ENCODE measurements at places on chromosomes 11 and 22.
A peak's percentile ranks its signal among the peaks of the same experiment; 100 is the strongest.

DNA sequence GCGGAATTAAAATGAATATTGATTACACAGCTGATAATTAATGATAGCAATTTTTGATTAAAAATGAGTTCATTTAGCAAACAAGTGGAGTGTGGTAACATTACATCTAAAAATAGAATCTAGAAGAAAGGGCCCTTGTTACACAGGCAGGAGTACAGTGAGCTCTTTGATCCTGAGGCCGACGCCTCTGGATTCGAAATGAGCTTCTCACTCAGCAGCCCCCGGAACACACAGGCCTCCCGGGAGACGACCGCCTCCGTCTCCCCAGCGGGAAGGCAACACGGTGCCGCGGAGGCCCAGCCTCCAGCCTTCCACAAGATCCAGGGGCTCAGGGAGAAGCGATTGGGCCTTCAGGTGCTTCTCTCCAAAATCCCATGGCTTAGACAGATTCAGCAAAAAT is 379.1 kb downstream of the BRD1 start:
- peak; percentile 31 for DNase-seq

DNA sequence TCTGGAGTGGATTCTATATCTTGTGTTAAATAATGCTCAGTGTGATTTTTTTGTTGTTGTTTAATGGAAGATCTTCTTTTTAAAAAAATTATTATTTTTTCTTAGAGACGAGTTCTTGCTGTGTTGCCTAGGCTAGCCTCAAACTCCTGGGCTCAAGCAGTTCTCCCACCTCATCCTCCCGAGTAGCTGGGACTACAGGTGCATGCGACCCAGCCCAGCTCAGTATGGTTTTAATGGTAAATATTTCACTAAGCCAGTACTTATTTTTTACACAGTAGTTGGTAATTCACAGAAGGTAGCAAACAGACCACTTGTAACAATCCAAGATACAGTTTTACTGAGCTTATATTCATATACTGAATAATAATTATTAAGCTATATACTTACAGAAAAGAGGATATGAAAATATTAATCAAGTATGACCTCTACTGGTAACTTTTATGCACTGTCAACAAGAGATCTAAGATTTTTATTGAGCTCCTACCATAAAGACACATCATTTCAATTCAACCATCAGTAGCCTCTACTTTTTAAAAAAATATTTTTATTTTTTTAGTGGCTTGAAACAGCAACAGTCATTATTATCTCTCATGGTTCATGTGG is 6.1 kb upstream of the CD59 start:
- no peak for DNase-seq

DNA sequence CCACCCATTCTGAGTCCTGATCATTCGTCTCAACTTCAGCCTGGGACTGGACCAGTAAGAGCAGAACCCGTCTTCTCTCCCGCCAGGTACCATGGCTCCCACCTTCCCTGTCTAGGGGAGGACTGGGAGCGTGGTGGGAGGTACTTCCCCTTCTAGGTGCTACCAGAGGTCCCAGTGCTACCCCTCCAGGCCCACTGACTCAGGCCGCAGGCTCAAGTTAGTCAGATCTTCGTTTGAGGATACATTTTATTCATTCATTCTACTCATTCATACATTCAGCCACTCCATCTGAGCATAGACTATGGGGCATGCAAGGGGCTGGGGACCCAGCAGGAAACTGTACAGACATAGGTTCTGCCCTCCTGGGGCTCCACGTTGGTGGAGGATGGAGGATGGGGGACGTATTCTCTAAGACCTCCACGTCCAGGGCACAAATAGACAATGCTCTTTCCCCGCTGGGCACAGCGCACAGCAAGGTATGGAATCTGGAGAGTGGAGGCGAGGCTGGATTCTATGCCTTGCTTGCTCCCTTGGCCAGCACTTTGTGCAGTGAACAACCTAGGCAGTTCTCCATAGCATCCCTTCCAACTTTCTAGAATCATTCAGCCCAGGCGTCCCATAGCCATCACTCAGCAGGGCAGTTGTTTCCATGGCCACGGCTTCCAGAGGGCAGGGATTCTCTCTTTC is 1.0 kb upstream of the RAB3IL1 start:
- DNase-seq, result no peak

DNA sequence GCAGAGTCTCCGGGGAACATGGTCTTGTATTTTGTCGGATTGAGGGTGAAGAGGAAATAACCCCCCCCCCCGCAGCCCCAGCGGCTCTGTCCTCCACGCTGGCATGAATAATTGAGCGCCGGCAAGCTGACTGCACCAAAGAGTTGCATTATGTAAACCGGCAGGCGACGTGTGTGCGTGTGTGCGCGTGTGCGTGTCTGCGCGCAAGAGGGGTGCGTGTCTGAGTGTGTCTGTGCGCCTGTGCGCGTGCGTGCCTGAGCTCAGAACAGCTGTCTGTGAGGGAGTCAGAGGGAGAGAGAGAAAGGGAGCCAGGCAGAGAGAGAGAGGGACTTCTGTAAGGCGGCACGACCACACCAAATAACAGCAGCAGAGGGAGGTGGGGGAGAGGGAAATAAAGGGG is 94.4 kb downstream of the SCN3B start:
- peak; percentile 61 for DNase-seq

- DNase-seq, result no peak
These were observed 27.2 kb downstream of the PHLDB1 start for GRCh38 chr11:118634431-118635236.

DNA sequence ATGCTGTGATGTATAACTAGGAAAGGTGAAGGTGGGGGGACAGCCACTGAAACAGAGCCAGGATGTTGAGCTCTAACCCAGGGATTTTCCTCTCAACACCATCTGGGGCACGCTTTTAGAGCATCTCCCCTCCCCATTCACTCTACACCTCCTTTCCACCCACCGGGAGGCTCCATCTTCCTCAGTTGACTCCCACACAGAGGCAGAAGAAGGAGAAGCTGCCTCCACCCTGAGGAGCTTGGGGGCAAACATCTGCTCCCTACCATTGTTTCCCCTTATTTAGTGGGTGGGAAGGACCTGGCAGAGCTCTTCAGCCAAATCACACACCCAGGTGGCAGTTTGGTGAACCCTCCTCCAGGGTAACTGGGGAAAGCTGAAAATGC is 50.0 kb upstream of the ADA2 start:
- DNase-seq, result no peak

GRCh38 chr11:120023120-120023519 is 114.8 kb downstream of the TRIM29 start:
- no peak for DNase-seq

DNA sequence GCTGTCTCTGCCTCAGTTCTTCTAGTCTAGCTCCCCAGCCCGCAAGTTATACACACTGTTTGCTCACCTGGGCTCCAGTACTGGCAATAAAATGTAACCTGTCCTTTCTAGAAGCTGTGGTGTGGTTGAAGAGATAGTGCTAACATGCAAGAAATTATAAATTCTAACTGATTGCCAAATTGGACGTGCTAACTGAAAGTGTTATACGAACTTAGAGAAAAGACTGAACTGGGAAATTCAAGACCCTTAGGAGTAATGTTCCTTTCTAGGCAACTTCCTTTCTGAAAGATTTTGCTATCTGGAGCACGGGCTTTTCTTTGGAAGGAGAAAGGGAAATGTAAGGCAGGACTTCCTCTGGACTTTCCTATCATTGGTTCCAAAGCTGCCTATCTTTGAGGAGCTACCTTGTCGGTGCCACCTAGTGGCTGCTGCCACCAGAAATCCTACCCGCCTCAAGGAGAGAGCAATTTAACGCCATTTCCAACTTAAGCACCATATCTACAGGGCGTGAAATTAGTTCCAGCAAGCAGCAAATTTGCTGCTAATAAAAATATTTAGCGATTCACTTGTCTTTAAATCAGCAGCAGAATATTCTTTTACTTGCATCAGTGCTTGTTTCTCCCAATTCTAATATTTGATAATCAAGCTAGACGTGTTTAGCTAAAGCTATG is 12.7 kb upstream of the TMEM218 start:
- no peak for DNase-seq

GRCh38 chr11:13207665-13208594 is 69.7 kb upstream of the BMAL1 start:
- no peak for DNase-seq

DNA sequence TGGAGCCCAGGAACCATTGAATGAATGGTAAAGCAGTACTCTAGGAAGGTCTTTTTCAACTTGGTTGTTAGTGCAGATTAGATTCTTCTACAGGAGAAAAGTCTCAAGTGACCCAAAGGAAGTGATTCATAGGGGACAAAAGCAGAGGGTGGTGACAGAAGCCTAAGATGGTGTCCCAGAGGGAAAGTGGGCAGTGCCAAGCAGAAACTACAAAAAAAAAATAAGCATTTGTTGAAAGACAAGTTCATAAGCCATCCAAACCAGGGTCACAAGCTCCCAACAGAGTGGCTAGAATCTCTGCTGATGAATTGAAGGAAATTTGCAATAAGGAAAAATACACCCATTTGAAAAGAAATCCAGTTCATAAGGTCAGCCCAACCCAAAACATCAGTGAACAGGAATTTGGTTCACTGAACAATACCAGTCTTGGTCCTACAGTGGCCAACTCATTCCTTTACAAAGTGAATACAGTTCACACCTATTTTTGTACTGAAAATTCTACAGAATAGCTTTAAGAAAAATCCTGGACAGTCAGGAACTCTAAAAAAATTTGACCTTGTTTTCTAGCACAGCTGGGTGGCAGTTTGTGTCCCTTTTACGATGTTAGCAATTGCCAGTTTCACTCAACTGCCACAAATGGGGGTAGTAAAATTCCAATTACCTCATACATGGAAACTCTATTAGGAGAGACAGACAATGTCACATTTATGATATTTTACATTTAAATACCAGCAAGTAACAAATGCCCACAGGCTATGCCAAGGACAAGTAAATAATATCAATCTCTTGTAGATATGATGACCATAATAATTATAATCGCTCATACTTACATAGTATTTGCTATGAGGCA is 21.6 kb upstream of the NUP160 start:
- DNase-seq, result no peak

- no peak for DNase-seq
These were observed 19.4 kb upstream of the TMA7B start for GRCh38 chr22:39940757-39941305.

DNA sequence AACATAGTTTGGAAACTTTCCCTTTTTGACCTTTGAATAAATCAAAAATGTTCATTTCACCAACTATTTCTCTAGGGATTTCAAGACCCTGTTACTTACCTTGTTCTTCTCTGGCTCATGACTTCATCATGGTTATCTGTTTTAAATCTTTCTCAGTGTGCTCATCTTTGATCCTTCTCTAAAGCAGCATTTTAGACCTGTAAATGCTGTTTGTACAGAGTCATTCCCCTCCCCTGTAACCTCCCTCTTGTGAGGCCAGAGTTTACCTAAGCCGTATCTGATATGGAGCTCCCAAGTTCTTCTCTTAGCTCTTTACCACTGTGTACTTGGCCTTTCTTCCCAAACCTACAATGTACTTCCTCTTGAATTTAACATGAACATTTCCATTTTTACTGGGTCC is 56.0 kb downstream of the ACER3 start:
- no peak for DNase-seq

DNA sequence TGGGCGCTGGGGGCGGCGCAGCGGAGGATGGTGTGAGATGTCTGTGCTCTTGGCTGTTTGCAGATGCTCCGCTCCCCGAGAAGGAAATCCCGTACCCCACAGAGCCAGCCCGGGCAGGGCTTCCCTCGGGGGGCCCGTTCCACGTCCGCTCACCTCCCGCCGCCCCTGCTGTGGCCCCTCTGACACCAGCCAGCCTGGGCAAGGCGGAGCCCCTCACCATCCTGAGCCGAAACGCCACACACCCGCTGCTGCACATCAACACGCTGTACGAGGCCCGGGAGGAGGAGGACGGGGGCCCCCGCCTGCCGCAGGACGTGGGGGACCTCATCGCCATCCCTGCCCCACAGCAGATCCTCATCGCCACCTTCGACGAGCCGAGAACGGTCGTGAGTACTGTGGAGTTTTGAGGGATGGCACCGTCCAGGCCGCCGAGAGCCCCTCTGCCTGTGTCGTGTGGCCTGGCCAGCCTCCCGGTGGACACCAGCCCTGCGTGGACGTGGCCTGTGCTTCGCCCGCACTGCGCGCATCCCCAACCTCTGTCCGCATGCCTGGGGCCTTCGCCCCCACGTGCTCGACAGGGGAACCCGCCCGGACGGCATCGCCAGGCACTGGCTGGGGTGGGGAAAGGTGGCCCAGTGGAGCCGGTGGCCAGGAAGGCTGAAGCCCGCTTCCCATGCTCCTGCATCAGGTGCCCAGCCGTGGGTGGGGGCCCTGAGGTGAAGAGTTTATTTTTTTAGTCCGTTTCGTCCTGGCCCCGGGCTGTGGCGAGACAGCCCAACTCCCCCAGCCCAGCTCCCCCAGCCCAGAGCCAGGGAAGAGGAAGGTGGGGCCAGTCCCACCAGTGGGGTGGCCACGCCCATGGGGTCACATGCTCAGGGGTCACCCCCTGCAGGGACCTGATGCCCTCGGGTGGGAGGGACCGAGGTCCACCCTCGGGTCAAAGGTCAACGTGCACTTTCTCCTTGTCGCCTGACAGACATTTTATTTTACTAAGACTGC is 6.5 kb upstream of the TRABD start:
- no peak for DNase-seq

- DNase-seq, result no peak
These were observed 25.8 kb downstream of the USP35 start for GRCh38 chr11:78214331-78215194.

- DNase-seq, result no peak
These were observed 5.4 kb downstream of the MYBPC3 start for GRCh38 chr11:47347137-47347536.

DNA sequence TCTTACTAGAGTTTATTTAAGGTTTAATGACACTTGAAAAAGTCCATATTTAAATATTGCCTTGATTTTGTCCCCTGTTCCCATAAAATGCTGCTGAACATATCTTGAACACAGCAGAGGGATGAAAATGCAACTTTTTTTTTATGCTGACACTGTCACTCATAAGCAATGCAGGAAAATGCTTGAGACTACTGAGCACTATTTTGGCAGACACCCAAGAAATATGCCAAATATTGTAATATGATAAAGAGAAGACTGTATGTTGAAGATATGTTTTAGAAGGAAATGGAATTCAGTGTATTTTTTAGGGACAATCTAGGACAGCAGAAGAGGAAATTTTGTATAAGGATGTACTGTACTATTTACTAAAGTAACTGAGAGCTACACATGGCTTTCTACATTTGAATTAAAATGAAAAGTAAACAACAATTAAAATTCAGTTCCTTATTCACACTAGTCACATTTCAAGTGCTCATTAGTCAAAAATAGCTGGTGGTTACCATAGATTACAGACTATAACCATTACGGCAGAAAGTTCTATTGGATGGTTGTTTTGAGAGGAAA is 58.6 kb downstream of the LRRC4C start:
- DNase-seq, result no peak

DNA sequence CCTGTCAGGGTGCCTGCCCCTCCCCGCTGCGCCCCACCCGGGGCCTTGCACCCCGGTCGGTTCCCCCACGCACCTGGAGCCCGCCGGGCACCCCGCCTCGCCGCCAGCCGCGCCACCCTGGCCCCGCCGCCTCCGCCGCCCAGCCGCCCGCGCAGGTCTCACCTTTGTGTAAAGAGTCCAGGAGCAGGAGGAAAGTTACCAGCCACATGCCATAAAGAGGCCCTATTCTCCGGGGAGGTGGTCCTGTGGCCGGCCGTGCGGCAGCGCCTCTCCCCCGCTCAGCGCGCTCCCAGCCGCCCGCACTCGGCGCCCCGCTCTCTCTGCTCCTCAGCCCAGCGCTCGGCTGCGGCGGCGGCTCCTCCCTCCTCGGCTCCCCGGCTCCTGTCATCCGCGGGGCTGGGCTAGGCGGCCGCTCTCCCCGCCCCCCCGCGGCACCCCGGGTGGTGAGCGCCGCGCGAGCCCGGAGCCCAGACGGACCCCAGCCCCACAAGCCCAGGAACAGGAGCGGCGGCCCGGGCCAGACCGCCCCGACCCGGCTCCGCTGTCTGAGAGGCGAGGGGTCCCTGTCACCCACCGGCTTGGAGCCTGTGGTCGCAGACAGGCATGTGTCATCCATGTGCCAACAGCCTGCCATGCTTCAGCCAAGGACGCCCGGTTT is at the start of gene DSCAML1:
Gene DSCAML1, minus strand, starts transcription at position 345 of the 658 bp plus-strand sequence. Its CDS starts 137 bp downstream, at position 208.
- no peak for DNase-seq
